ENCODE measurements at places on chromosomes 13 and 19.

GRCh38 chr13:29140277-29140676, 320.1 kb downstream of the MTUS2 start:
- DNase-seq = no peak

GRCh38 chr13:30864433-30865122, 41.5 kb upstream of the MEDAG start:
- DNase-seq = no peak

DNA sequence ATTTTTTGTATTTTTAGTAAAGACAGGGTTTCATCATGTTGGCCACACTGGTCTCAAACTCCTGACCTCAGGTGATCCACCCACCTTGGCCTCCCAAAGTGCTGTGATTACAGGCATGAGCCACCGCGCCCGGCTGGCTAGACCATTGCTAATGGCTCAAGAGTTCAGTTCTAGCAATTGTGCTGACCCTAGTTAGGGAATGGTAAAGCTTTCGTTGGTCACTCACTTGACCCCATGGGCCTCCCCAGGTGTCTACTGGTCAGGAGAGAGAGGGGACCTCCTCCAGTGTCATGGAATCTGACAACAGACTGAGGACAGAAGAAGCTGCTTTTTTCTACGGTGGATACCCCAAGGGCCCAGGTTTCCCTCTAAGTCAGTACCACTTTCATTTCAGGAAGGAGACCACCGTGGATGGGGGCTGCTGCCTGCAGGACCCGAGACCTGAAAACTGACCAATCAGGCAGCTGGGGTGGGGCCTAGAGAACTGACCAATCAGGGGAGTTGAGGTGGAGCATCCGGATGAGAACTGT, 575 bp upstream of the ZNF556 start:
- DNase-seq = no peak

- DNase-seq = no peak
Measured at GRCh38 chr19:13952931-13953531, 722 bp downstream of the DCAF15 start.

GRCh38 chr19:1156305-1156801, 17.7 kb downstream of the SBNO2 start:
- no peak for DNase-seq

DNA sequence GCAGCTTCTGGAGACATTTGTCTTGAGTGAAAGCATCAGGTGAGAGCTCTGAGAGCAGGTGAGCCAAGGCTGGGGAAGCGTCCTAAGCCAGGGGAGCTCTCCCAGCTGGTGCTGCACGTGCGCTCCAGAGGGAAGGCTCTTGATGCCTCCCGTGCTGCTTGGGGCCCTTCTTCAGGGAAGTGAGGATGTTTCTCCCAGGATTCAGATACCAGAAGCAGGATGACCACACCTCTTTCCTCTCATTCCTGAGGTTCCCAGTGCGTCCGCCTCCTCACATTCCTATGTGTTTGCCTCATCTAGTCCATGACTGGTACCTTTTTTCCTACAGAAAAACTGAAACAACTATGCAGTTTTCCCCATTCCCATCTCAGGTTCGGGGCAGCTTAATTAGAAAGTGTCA, 231.0 kb upstream of the IRS2 start:
- no peak for DNase-seq

DNA sequence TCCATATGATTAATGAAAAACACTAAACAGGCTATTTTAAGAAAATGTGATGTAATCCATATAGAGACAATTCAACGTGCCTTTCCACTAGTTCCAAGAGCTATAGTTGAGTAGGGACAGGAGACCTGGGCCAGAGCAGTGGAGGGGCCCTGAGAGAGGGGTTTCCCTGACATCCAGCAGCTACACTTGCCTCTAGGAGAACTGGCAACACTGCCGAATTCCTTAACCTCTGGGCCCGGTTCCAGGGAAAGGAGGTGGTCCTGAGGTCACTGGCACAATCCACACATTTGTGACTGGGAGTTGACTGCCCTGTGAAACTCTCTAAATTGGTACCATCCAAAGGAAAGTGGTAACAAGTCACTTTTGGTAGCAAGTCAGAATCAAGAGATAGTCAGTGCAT, 264.4 kb downstream of the DCLK1 start:
- no peak for DNase-seq
